ENCODE measurements at places on chromosomes 2 and 18. TPM values are rescaled to one million over a fixed set of nuclear protein-coding genes. Genes with fewer than 3 reads are reported as not detected.

GRCh38 chr2:77018219-77018618, 504.0 kb downstream of the LRRTM4 start:
- DNase-seq = no peak
- no peaks in the 10 kb centered on the region for H3K36me3 ChIP-seq
- H3K27me3 ChIP-seq = no peaks in the 10 kb centered on the region
- no peak overlapping the region for H3K4me3 ChIP-seq
- no peak overlapping the region for H3K27ac ChIP-seq

- H3K27ac ChIP-seq = no peak overlapping the region
- no peaks in the 10 kb centered on the region for H3K27me3 ChIP-seq
- H3K4me3 ChIP-seq = no peak overlapping the region
- peaks cover 20% of the 10 kb centered on the region for H3K4me1 ChIP-seq
These were observed 86.3 kb upstream of the PELI1 start for GRCh38 chr2:64230540-64230939.

Gene ERFE
- total RNA-seq = 0.87 TPM

DNA sequence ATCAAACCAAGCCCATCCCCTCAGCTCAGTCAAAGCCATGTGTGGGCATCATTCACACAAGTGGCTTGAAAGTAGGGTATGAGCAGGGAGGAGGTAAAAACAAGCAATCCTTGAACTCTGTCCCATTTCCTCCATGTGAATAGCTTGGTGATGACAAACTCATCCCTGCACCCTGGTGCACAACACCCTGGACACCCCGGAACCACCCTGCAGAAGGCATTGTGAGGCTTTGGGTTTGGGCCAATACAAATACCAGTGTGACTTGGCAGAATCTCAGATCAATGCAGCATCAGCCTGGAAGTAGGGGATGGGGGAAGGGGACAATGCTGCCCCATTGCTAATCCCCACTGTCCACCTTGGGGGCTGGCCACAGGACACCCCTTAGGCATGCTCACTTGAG, 28.6 kb downstream of the TGFA start:
- no peaks in the 10 kb centered on the region for H3K36me3 ChIP-seq
- no peak for DNase-seq
- no peak overlapping the region for H3K27ac ChIP-seq
- no peaks in the 10 kb centered on the region for H3K27me3 ChIP-seq
- peaks cover 12% of the 10 kb centered on the region for H3K4me1 ChIP-seq

Gene SLC4A3
- 421 TPM for total RNA-seq

- H3K4me3 ChIP-seq = no peak overlapping the region
- no peak overlapping the region for H3K27ac ChIP-seq
- no peaks in the 10 kb centered on the region for H3K27me3 ChIP-seq
- no peak for DNase-seq
- no peaks in the 10 kb centered on the region for H3K4me1 ChIP-seq
These were observed 48.1 kb upstream of the SMAD2 start for GRCh38 chr18:47978603-47979002.

Gene DES
- 14,985 TPM for total RNA-seq

DNA sequence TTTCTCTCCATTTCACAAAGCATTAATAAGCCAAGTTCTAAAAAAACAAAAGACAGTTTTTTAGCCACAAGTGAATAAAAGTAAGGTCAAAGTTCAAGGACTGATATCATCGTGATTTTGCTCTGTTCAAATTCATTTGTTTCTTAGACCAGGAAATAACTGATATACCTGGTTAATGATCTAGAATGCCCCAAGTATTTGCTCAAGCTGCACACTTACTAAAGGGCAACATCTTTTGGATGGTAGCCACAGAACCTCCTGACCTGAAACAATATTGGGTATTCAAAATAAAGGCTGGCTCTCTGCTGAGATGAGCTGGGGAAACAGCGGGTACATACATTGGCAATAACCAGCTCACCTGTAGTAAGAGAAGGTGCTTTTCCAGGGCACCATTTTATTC, 314.7 kb upstream of the LYPD1 start:
- no peaks in the 10 kb centered on the region for H3K27me3 ChIP-seq
- H3K36me3 ChIP-seq = no peaks in the 10 kb centered on the region
- DNase-seq = no peak
- H3K4me3 ChIP-seq = no peak overlapping the region
- no peaks in the 10 kb centered on the region for H3K4me1 ChIP-seq
- no peak overlapping the region for H3K27ac ChIP-seq

DNA sequence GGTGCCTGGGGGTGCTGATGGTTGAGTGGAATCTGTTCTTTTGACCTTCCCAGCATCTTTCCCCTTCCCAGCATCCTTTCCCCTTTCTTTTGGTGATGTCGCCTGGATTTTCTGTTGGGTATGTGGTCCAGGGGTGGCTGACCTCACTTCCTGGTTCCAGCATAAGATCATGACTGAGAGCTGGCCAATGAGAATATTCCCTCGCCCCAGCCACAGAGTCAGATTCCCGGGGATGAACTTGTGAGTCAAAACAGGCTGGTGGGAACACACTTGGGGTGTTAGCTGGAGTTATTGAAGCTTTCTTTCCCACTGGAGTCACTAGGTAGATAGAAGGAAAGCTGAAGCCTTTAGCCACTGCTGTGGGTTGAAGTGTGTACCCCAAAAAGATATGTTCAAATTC, 28.0 kb upstream of the FOSL2 start:
- H3K4me1 ChIP-seq = peaks cover 19% of the 10 kb centered on the region
- H3K36me3 ChIP-seq = no peaks in the 10 kb centered on the region
- no peak overlapping the region for H3K4me3 ChIP-seq
- no peaks in the 10 kb centered on the region for H3K27me3 ChIP-seq
- no peak overlapping the region for H3K27ac ChIP-seq

DNA sequence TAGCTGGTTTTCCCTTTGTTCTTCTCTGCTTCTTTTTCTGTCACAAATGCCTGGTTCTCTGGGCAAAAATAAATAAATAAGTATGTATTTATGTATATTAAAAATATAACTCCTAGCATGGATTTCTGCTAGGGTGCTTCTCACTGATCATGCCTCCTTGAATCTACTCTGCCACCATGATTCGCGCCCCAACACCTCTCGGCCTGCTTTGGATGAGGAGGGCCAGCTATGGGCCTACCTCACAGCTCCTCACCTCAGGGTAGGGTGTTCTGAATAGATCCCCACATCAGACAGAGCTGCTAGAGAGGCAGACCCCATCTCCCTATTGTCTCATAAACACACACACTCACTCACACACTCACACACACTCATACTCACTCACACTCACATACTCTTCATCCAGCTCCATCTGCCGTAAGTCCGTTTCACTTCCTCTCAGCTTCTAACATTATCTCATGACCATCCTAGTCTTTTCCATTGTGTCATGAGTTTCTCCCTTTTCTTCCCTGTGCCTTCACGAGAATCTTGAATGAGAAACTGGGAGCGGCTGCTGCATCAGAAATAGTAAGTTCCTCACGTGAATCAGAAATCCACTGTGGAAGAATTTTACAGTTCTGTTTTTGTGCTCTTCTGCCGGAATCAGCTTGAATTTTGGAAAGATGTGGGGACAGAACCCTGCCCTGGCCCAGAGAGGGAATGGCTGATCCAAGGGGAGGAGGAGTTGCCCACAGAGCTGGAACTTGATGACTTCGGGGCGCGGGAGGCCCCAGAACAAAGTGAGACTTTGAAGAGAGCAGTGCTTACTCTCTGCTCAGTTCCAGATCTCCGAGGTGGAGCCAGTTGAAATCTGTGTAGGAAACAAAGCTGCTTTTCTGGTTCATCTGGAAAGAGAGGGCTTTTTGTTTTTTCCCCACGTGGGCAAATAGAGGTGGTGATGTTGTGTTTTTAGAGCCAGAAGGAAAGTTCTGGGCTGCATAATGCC, 20.9 kb downstream of the ANXA4 start:
- peak overlapping the region; percentile 39 for H3K27ac ChIP-seq
- no peaks in the 10 kb centered on the region for H3K27me3 ChIP-seq
- H3K4me1 ChIP-seq = peaks cover 13% of the 10 kb centered on the region
- H3K36me3 ChIP-seq = no peaks in the 10 kb centered on the region

Gene SNTG2
- 1.5 TPM for total RNA-seq

- no peak overlapping the region for H3K4me3 ChIP-seq
- no peak for DNase-seq
- H3K36me3 ChIP-seq = no peaks in the 10 kb centered on the region
- no peaks in the 10 kb centered on the region for H3K4me1 ChIP-seq
- H3K27ac ChIP-seq = no peak overlapping the region
These were observed 10.6 kb downstream of the CFAP210 start for GRCh38 chr2:169683425-169684134.

GRCh38 chr2:171279983-171280790, 119.5 kb upstream of the TLK1 start:
- H3K27me3 ChIP-seq = no peaks in the 10 kb centered on the region
- H3K27ac ChIP-seq = no peak overlapping the region
- no peaks in the 10 kb centered on the region for H3K4me1 ChIP-seq
- no peaks in the 10 kb centered on the region for H3K36me3 ChIP-seq
- DNase-seq = no peak

- no peak overlapping the region for H3K4me3 ChIP-seq
- H3K36me3 ChIP-seq = no peaks in the 10 kb centered on the region
- no peak for DNase-seq
- H3K27ac ChIP-seq = no peak overlapping the region
- no peaks in the 10 kb centered on the region for H3K4me1 ChIP-seq
These were observed 106.5 kb downstream of the SEPTIN10 start for GRCh38 chr2:109507217-109507616.

GRCh38 chr2:58875436-58875835, 634.3 kb upstream of the FANCL start:
- no peak for DNase-seq
- no peaks in the 10 kb centered on the region for H3K4me1 ChIP-seq
- no peak overlapping the region for H3K27ac ChIP-seq
- no peak overlapping the region for H3K4me3 ChIP-seq
- H3K27me3 ChIP-seq = no peaks in the 10 kb centered on the region

Gene CYP27A1
- total RNA-seq = 20.4 TPM

GRCh38 chr2:167383610-167384194, 495.4 kb downstream of the XIRP2 start:
- no peaks in the 10 kb centered on the region for H3K4me1 ChIP-seq
- no peak overlapping the region for H3K27ac ChIP-seq
- H3K27me3 ChIP-seq = no peaks in the 10 kb centered on the region
- no peaks in the 10 kb centered on the region for H3K36me3 ChIP-seq
- no peak for DNase-seq

Gene GCG
- not detected for total RNA-seq

DNA sequence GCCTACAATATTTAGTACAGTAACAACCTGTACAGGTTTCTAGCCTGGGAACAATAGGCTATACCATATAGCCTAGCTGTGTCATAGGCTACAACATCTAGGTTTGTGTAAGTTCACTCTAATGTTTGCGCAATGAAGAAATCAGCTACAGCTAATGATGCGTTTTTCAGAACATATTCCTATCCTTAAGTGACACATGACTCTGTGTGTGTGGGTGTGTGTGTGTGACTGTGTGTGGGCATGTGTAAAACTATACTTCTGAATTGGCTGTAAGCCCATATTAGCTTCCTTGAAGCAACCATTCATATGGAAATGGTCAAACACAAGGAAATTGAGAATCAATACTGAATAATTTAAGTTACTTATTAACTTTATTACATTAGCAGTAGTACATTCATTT, 120.8 kb upstream of the SULT1C3 start:
- H3K4me3 ChIP-seq = no peak overlapping the region
- DNase-seq = no peak
- H3K4me1 ChIP-seq = no peaks in the 10 kb centered on the region

Gene COL3A1
- total RNA-seq = 73.7 TPM

Gene ST8SIA3
- 0.04 TPM for total RNA-seq

Gene C2orf15
- not detected for total RNA-seq

Gene SPATA3
- total RNA-seq = not detected

DNA sequence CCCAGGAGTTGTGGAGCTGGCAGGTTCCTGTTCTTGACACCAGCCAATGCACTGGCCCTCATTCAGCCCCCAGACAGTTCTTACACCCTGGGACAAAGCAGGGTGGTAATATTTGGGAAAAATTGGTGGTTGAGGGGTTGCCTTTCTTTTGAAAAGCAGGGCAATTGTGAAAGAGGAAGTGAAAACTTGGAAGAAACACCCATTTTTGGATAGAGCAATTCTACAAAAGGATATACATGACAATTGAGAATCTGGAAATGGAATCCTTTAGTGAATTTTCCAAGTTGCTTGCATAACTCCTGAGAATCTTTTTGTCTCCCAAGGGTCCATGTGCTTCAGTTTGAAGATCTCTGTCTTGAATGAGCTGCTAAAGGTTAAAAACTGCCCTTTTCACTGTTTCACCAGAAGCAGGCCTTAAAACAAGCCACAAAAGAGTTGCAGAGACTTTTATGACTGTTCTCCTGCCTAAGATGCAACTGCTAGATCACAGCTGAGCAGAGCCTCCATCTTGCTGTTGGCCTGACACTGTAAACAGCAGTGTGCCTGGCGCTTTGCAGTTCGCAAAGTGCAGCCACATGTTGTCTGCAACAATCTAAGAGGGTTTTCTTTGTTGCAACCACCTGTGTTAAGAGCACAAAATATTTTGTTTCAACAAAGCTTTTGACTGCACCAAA, 11.8 kb downstream of the COL4A4 start:
- no peak overlapping the region for H3K4me3 ChIP-seq
- H3K4me1 ChIP-seq = no peaks in the 10 kb centered on the region
- DNase-seq = no peak
- peaks cover 5% of the 10 kb centered on the region for H3K27me3 ChIP-seq

DNA sequence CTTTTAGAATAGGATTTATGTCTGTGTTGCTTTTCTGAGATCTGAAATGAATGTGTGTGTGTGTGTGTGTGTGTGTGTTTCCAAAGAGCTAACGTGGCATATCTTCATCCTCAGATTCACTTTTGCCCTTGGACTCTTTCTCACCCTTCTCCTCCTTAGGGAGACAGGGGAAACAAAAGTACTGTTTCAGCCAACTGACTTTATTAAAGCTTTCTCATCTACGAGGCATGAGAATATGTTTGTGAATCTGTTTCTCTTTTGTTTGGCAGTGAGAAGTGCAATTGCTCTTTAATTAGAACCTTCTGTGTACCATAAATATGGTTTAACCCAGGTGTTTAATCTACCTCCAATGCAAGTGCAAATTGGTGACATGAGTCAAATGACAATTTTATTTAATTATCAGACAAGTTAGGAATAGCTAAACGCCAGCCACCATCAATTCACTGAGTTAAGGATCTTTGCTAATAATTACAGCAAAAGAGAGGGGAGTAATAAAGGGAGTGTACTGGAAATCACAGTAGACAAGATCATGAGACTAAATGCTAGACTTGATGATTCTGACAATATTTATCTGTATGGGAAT, 186.4 kb upstream of the COL3A1 start:
- H3K27me3 ChIP-seq = no peaks in the 10 kb centered on the region
- DNase-seq = no peak
- H3K36me3 ChIP-seq = no peaks in the 10 kb centered on the region
- no peaks in the 10 kb centered on the region for H3K4me1 ChIP-seq
- peak overlapping the region; percentile 21 for H3K4me3 ChIP-seq

- H3K4me3 ChIP-seq = no peak overlapping the region
- no peaks in the 10 kb centered on the region for H3K4me1 ChIP-seq
- H3K27me3 ChIP-seq = no peaks in the 10 kb centered on the region
- H3K36me3 ChIP-seq = peaks cover 100% of the 10 kb centered on the region
- H3K27ac ChIP-seq = no peak overlapping the region
- no peak for DNase-seq
These were observed 24.0 kb downstream of the IMMT start for GRCh38 chr2:86171295-86171694.

GRCh38 chr2:147925886-147926285, 81.1 kb downstream of the ACVR2A start:
- no peak for DNase-seq
- peaks cover 6% of the 10 kb centered on the region for H3K4me1 ChIP-seq
- peaks cover 41% of the 10 kb centered on the region for H3K36me3 ChIP-seq
- H3K27ac ChIP-seq = no peak overlapping the region
- no peak overlapping the region for H3K4me3 ChIP-seq

Measured in heart left ventricle (tissue), 16 donors.